Mesothelial cell of epicardium (in vitro differentiated cells): ENCODE measurements at places on chromosomes 1 and 21. TPM values are rescaled to one million over a fixed set of nuclear protein-coding genes. Genes with fewer than 3 reads are reported as not detected.
A peak's percentile ranks its signal among the peaks of the same experiment; 100 is the strongest.

DNA sequence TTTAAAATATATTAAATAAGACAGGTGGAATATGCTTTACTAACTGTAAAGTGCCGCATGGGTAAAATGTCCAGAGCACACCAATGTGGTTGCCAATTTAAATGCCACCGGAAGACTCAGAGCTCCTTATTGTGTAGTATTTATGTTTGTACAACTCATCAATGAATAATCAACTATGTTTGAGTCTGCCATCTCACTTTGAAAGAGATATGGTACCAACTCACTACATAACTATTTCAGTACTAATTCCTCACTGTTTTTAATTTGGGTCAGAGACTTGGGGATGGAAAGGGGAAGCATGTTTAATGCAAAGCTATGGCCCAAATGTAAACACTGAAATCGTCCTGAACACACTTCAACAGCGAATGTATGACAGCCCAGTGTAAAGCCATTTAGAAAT is 144.8 kb downstream of the NR5A2 start:
- DNase-seq, result no peak

GRCh38 chr1:69919922-69920273 is 285.5 kb downstream of the LRRC40 start:
- no peak for DNase-seq

GRCh38 chr21:34609244-34609932 is 5.5 kb downstream of the RCAN1 start:
- DNase-seq, result no peak

DNA sequence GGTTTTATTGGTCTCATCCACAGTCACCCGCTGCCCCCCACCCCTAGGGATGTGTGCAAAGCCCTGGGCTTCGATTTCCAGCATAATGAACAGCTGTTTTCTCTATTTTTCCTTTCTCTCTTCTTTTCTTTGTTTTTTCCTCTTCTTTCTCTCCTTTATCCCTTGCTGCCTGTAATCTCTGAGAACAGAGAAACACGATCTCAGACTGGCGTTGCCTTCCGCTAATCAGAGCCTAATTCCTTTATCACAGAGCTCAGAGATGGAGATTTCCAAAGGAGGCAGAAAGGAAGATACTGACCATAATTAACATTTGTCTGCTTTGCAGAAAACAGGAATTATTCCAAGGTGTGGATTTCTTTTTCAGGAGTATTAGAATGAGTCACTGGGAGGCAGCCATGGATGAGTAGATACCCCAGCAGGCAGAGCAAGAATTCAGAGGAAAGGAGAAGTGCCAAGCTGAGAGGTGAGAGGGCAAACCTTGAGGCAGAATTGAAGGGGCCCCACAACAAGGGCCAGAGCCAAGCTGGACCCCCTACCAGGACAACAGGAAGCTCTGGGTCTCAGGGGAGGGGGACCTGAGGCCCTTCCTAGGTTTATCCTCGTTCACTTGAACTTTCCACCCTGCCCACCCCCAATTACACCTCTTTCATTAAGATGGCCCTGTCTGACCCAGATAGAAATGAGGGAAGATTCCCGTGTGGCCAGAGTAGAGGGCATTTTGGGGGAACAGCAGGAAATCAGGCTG is 33.3 kb downstream of the MATN1 start:
- no peak for DNase-seq

DNA sequence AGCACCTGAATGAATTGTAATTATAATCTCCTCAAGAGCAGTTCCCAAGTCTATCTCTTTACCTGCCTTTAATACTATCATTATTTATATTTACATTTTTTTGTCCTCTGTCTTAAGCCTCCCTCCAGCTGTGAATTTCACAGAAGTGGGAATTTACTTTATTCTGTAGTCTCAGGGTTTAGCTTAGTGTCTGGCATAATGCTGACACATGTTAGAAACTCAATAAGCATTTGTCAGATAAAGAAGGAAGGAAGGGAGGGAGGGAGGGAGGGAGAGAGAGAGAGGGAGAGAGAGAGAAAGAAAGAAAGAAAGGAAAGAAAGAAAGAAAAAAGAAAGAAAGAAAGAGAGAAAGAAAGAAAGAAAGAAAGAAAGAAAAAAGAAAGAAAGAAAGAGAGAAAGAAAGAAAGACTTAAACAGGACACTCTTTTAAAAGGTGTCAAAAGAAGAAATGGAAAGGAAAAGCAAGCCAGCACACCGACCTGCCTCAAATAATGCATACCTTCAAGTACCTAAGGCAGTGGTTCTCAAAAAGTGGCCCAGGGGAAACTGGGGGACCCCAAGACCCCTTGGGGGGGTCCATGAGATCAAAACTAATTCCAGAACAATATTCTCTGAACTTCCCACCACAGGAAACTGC is 1.8 kb upstream of the PGLYRP4 start:
- no peak for DNase-seq

- no peak for DNase-seq
These were observed 24.7 kb downstream of the INAVA start for GRCh38 chr1:200919386-200919785.

GRCh38 chr1:174406421-174406820 is 41.3 kb upstream of the GPR52 start:
- no peak for DNase-seq

NHLH2 gene
- 1.6 to 2.0 TPM (median 1.9 TPM) in 3 replicates for total RNA-seq

- no peak for DNase-seq
These were observed 320.2 kb upstream of the NFIA start for GRCh38 chr1:60762176-60762575.

- no peak for DNase-seq
These were observed 152.4 kb downstream of the RWDD3 start for GRCh38 chr1:95386371-95386770.

DNA sequence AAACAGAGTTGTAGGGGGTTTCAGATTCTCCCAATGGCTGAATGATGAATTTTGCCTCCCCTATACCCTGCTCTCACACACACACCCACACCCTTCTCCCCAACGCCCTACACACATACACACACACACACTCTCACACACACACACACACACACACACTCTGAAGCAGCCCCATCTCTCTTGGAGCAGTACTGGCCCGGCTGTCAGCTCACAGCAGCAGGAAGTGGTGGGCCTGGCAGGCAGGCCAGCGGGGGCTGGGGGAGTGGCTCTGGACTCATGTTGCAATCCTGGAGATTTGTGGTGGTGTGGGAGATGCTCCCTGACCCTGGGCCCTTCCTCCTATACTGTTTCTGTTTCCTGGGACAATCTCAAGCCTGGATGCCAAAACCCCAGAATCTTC is 2.2 kb downstream of the IKBKE start:
- no peak for DNase-seq

- no peak for DNase-seq
These were observed 7.3 kb downstream of the F11R start for GRCh38 chr1:161013488-161014230.

DNA sequence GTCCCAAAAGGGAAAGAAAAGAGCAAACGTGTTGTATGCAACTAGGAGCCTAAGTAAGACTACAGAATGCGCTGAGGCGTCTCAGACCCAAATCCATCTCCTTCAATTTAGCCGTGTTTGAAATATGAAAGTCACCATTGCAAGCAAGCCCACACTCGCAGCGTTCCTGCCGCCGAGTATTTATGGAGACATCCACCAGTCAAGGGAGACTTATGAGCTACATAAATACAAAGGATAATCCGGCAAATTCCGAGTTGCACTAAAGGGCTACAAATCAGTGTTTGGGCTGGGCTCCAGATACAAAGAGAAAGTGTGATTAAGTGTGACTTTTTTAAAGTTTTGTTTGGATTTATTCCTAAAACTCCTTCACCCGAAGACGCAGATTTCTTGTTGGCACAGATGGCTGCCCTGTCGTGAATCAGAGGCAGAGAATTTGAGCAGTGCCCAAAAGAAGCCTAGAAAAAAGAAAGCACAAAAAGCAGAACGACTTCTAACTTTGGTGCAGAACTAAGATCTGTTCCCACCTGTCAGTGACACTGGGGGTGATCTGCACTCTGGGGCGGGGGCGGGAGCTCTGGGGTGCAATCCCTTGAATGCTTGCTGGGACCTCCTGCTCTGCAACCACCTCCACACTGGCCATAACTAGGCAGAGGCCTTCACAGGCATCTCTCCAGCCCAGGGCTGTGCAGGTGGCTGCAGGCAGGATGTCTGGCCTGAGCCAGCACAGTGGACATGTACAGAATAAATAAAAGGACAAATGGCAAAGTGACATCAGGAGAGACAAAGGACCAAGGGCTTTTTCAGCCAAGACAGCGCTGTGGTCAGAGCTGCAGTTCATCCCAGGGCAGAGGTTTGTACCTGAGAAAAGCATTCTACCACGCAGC is 489.7 kb downstream of the NPHP4 start:
- DNase-seq, result no peak

GRCh38 chr1:32180186-32181060 is 948 bp downstream of the TXLNA start:
- DNase-seq, result peak; percentile 64

- no peak for DNase-seq
These were observed 11.9 kb upstream of the VAV3 start for GRCh38 chr1:107976836-107977235.

SZRD1 gene
- 116 to 121 TPM (median 119 TPM) in 3 replicates for total RNA-seq

EDN2 gene
- 2.7 to 4.1 TPM (median 3.5 TPM) in 3 replicates for total RNA-seq

DNA sequence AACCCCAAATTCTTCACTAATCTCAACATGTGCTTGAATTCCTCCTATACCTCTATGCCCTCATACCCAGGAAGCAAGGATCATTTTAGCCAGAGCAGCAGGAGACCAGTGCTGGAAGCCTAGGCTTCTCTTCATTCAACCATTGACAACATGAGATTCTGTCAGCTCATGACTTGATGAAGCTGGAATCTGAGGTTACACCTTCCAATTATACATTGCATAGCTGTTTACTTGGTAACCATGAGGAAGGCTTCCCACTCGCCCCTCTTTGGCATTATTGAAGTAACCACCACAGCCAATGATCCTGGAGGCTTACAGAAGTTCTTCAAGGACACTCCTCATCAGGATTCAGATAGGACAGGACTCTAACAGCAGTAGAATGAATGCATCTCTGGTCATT is 160.3 kb downstream of the TPR start:
- DNase-seq, result no peak

ERG gene
- 2.5 to 3.1 TPM (median 3.0 TPM) in 3 replicates for total RNA-seq

GRCh38 chr1:37926038-37926924 is 20.6 kb downstream of the INPP5B start:
- no peak for DNase-seq

PROK1 gene
- total RNA-seq, result 0.69 to 1.3 TPM (median 0.95 TPM) in 3 replicates

GRCh38 chr1:109040627-109040988 is 1.3 kb downstream of the WDR47 start:
- DNase-seq, result no peak

YY1AP1 gene
- 55.8 to 58.1 TPM (median 56.2 TPM) in 3 replicates for total RNA-seq

DNA sequence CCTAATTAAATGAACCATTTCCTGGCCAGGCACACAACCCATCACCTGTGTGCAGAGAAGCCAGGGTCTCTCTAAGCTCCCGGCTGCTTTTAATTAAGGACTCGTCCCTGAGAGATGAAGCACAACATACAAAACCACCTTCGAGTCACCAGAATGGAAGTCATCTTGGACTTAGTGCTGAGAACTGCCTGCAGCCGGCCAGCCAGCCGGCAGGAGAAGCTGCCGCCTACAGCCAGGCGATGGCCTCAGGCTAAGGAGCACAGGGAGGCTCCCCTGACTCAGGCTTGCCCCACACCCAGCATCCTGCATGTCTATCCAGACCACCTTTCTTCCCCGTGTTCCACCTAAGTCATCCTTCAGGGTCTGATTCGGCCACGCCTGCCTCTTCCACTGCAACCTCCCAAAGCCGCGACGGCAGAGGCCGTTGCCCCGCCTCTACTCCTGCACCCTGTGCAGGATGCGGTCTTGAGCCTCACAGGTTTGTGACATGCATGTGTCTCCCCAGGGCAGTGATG is 83.6 kb downstream of the SLC66A1 start:
- DNase-seq, result no peak

GRCh38 chr1:83942914-83943313 is 56.0 kb downstream of the TTLL7 start:
- no peak for DNase-seq

SASS6 gene
- 5.9 to 6.7 TPM (median 6.2 TPM) in 3 replicates for total RNA-seq

DNA sequence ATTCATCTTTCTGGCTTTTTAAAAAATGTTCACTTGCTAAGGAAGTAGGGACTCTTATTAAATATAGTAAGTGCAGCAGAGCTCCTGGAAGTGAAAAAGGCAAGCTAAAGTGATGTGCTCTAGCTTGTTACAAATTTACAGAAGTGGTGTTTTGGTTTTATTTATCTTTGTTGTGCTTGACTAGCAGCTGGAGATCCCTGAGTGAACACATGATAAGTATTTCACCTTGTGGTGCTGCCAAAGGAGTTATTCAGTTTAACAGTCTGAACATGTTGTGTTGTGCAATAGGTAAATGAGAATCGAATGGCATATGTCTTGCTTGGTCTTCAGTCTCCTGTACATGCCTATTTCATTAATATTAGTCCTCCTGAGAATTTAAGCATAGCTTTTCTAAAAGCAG is 315.7 kb downstream of the TPR start:
- DNase-seq, result no peak

- DNase-seq, result no peak
These were observed 8.0 kb downstream of the TUT4 start for GRCh38 chr1:52544665-52545525.

DNA sequence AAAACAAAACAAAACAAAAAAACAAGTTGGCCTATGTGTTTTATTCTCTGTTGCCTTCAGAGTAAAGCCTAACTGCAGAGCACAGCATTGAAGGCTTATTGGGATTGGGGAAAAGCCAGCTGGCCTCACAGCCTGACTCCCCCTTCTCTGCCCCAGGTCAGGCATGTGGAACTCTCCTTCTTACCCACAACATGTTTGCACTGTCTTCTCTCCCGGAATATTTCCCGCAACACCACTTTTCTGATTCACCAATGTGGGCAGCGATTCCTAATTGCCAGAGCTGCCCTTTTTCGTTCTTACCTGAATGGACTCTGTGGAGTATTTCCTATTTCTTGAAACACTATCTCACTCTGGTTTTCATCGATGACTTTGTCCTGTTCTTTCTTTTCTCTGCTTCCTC is 2.8 kb upstream of the TARBP1 start:
- no peak for DNase-seq

DNA sequence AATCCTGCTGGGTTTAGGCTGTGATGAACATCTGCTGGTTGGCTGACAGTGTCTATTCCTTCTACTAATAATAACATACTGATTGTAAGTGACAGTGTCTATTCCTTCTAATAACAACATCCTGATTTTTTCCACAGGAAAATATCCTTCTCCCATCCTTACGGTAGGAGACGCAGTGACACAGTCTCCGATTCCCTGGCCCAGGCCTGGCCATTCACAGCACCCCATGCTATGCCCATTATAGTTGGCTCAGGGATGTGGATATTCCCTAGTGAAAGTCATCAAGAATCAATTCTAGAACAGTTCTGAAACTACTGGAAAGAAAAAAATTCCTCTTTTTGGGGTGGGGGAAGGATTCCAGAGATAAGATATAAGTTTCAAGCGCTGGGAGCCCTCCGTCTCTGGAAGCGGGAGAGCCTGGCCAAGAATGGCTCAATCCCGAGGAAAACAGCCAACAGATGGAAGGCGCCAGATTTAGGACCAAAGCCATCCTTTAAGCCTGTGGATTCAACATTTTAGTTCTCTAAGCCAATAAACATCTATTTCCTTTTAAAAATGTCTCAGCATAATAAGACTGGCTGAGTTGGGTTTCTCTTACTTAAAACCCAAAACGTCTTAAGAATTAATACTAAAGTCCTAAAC is 88.6 kb downstream of the GPATCH2 start:
- no peak for DNase-seq

GRCh38 chr21:14824126-14824525 is 240.7 kb downstream of the NRIP1 start:
- DNase-seq, result no peak

ATP1A4 gene
- 0.29 to 0.38 TPM (median 0.33 TPM) in 3 replicates for total RNA-seq
